ENCODE measurements at places on chromosomes 3 and 15.

DNA sequence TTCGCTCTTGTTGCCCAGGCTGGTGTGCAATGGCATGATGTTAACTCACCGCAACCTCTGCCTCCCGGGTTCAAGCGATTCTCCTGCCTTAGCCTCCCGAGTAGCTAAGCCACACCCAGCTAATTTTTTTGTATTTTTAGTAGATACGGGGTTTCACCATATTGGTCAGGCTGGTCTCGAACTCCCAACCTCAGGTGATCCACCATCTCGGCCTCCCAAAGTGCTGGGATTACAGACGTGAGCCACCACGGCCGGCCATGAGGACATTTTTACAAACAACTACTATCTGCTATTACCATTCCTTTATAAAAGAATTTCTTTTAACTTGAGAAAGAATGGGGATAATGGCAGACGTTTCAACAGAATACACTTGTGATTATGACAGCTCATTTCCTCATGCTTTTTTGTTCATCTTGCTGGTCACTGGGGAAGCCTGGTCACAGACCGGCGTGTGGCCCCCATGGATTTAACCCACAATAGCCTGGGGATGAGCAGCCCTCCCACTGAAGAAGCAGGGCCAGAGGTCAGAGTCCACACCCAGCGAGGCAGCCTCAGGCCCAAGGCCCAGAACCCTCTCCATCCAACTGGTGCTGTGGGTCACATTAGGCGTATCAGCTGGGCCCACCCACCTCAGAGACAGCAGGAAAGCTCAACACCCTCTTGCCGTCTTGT, 112.0 kb downstream of the LIPC start:
- DNase-seq = no peak

GRCh38 chr3:31890742-31891469, 90.2 kb downstream of the OSBPL10 start:
- no peak for DNase-seq

DNA sequence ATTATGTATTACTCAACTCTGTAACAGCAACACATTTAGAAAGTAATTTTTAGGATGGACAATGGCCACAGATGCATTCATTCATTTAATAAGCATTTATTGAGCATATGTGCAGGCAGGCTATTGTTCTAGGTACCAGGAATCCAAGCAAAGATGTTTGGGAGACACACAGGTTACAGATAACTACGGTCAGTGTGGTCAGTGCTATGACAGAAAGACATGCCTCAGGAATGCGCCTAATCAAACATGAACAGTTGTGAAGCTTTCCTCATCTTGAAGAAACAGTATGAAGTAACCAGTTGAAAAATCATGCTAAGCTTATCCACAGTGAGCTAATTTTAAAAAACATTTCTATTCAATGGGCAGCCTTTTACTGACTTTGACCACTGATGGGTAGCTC, 155.4 kb upstream of the CCDC54 start:
- DNase-seq = no peak

DNA sequence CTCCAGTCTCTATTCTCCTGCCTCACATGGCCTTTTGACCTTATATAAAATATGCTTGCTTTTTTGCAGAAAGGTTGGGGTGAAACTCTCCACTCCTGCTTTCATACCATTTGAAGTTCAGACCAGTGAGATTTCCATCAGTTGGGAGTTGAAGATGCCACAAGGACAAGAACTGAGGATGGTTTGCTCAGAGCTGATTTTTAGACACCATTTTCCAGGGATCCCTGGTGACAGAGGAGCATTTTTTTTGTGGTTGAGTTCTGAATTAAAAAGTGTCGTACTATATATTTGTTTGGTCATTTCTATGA, 8.8 kb upstream of the TM4SF1 start:
- DNase-seq = no peak

Data from caudate nucleus (tissue), 63 donors.